ENCODE measurements at places on chromosomes 3 and 15. TPM values are rescaled to one million over a fixed set of nuclear protein-coding genes. Genes with fewer than 3 reads are reported as not detected.

WDR93 gene
- not detected for total RNA-seq

COL7A1 gene
- total RNA-seq = 2.2 TPM

AQP9 gene
- total RNA-seq = 2.8 TPM

GRCh38 chr15:26889298-26889898, 22.5 kb downstream of the GABRA5 start:
- peak; percentile 50 for DNase-seq

GRCh38 chr3:73141525-73141924, 80.1 kb downstream of the EBLN2 start:
- DNase-seq = peak; percentile 23

DNA sequence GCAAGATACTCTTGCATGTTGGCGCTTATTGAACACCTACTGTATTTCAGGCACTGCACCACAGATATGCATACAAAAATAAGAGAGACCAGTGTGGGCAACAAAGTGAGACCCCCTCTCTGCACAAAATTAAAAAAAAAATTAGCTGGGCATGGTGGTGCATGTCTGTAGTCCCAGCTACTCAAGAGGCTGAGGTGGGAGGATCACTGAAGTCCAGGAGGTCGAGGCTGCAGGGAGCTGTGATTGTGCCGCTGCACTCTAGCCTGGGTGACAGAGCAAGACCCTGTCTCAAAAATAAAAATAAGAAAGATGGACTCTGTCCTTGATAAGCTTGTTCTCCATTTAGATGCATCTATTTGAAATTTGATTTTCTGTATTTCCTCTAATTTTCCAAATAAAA, 20.8 kb downstream of the FEM1B start:
- DNase-seq = peak; percentile 47

DNA sequence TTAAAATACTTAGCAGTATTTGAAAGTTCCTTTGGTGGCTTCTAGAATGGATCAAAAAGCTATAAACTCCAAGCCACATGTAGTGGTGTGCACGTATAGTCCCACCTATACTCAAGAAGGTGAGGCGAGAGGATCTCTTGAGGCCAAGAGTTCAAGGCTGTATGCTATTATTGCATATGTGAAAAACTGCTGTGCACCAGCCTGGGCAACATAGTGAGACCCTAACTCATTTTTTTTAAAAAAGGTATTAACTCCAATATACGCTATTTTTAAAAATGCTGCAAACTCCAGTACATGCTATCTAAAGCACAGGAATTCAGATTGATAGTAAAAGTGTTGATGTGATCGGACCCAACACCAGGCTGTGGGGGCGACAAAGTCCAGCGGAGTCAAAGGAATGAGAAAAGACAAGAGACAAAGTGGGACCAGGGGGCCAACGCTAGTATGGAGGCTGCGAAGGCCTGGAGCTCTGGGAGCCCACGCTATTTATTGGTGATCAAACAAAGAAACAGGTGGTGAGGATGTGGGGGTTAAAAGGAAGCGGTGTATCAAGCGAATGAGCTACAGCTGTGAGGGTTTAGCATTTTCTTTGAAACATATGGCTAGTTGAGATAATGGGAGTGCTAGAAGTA, 66.6 kb downstream of the ARIH1 start:
- DNase-seq = no peak

GRCh38 chr15:89129123-89129815, 41.0 kb downstream of the ABHD2 start:
- DNase-seq = no peak

DNA sequence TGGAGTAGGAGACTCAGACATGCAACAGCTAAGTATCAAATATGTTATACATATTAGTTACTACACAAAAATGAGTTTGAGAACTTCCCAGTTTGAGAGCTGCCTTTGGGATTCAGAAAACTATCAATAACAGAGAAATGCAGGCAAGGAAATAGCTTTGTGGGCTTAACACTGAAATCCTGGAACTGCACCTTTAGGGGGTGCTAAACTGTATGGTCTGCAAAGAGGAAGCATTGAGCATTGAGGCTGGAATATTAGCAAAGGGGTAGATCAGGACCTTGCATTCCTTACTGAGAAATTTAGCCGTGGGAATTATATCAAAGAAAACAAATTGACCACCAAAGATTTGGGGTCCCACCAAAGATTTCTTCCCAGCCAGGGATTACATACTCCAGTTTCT, 580.0 kb downstream of the ZNF385D start:
- no peak for DNase-seq

- no peak for DNase-seq
These were observed 218.0 kb downstream of the ZBTB20 start for GRCh38 chr3:114928989-114929640.

- DNase-seq = no peak
These were observed 39.0 kb downstream of the U2SURP start for GRCh38 chr3:143040261-143040879.

- no peak for DNase-seq
These were observed 59.7 kb upstream of the ANKRD34C start for GRCh38 chr15:79222808-79223207.

GRCh38 chr3:149449182-149449581, 25.3 kb upstream of the TM4SF4 start:
- no peak for DNase-seq

GRCh38 chr15:81851325-81851724, 194.5 kb downstream of the MEX3B start:
- DNase-seq = no peak

GRCh38 chr15:63218100-63218808, 28.8 kb downstream of the RAB8B start:
- no peak for DNase-seq
